ENCODE measurements at places on chromosomes 2 and 18.

- DNase-seq: no peak
These were observed 158.5 kb downstream of the COPS8 start for GRCh38 chr2:237244178-237244577.

DNA sequence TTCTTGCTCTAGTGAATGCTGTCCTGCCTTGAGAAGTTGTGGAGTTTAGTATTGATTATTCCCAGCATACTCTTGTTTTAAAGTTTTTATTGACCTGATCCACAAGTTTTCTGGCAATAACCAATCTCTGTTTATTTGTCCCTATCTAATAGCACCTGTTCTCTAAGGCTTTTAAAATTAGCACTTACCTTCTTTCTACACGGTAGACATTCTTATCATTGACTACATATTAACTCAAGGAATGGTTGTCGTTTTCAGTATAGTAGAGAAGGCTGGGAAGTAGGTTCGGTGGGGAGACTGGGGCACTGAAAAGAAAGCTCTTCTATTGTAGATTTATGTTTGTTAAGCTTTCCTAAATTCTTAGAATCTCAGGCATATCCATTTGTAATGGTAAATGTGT lies 726.0 kb downstream of the DPP10 start:
- no peak for DNase-seq

GRCh38 chr2:238897122-238897880 lies 49.4 kb downstream of the TWIST2 start:
- DNase-seq: no peak

- DNase-seq: no peak
These were observed 425.8 kb upstream of the SYT4 start for GRCh38 chr18:43703050-43703449.

GRCh38 chr2:182522405-182522896 lies 95.6 kb upstream of the PDE1A start:
- DNase-seq: no peak

GRCh38 chr2:184057910-184058309 lies 540.4 kb upstream of the ZNF804A start:
- DNase-seq: no peak

- no peak for DNase-seq
These were observed 19.5 kb downstream of the EMX1 start for GRCh38 chr2:72936660-72937355.

DNA sequence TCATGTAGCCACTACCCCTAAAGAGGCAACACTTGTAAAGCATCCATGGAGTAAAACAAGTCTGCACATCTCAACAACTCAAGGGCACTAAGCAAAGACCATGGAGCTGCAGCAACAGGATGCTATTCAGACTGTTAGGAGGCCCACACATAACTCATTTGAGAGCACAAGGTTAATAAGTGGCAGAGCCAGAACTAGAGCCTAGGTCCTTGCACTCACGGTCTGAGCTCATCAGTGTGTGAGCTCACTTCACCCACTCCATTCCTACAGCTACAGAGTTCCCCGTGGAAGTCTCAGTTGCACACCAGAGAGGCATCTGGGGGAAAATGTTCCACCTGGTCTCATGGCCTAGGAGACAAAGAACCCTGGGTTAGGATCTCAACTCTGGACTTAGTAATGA lies 35.0 kb downstream of the TTC32 start:
- no peak for DNase-seq

DNA sequence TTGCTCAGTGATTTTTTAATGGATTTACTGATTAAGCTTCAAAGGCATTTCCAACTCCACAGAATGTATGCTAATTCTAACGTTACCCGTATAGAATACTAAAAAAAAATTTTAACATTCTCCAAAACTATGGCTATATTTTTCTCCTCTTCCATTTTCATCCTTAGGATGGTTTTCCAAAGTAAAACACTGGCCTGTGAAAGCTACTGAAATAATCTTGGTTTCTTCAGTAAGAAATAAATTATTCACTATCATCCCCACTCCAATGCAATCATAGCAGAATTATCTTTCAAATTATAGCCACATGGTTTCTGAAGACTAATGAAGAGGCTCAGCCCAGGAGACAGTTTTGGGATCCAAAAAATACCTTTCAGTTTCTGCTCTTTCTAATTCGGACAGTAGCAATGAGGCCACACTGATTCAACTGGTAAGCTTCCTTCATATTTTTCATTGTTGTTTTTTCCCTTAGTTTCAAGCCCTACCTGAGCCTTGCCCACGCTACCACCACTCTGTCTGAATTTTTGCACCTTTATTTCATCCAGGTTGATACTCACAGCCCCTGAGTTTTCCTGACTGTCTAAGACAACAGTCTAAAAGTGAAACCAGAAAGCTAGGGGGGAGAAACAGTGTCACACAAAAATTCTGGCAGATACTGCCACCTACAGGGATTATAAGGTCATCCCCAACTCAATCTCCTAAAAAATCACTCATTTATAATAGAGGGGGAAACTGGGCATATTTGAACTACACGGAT lies 887.9 kb downstream of the NRXN1 start:
- DNase-seq: no peak

GRCh38 chr2:171149986-171150693 lies 10.6 kb downstream of the TLK1 start:
- no peak for DNase-seq

Data from stimulated activated CD4-positive, alpha-beta T cell treated with anti-CD3 and anti-CD28 coated beads, Interleukin-4, amount 100 ng/mL, for 24 hours (primary cell).